ENCODE measurements at places on chromosomes 1 and 21. TPM values are rescaled to one million over a fixed set of nuclear protein-coding genes. Genes with fewer than 3 reads are reported as not detected.

Gene SELE
- total RNA-seq = 0.80 TPM

Gene NUP210L
- total RNA-seq = not detected

Gene KCNJ10
- not detected for total RNA-seq

Gene PRUNE1
- 21.3 TPM for total RNA-seq

Gene GABRD
- not detected for total RNA-seq

Gene DR1
- total RNA-seq = 110 TPM

Gene SYTL1
- 1.2 TPM for total RNA-seq

Gene INPP5B
- total RNA-seq = 10.5 TPM

Gene CDC20
- 331 TPM for total RNA-seq

Gene CD101
- 9.3 TPM for total RNA-seq

Gene CFAP298
- 90.3 TPM for total RNA-seq

Gene JAM2
- 0.42 TPM for total RNA-seq

Gene CLIC6
- total RNA-seq = 3.1 TPM

Gene PLPPR4
- total RNA-seq = 0.21 TPM

Gene NLRP3
- total RNA-seq = 3.8 TPM

Gene NME7
- 67.1 TPM for total RNA-seq

Gene LMOD1
- not detected for total RNA-seq

Gene CD84
- not detected for total RNA-seq

Gene CHIT1
- not detected for total RNA-seq

Gene PTPRU
- 7.9 TPM for total RNA-seq

Gene DNALI1
- total RNA-seq = 3.8 TPM

Gene ADAMTS5
- 3.1 TPM for total RNA-seq

Gene MAP3K21
- total RNA-seq = 3.2 TPM

Gene DTL
- 28.7 TPM for total RNA-seq

Gene KPNA6
- 44.2 TPM for total RNA-seq

Gene MAB21L3
- total RNA-seq = 2.7 TPM

Gene IQCC
- total RNA-seq = 3.0 TPM

Gene MAGOH
- total RNA-seq = 60.0 TPM

Gene NUAK2
- 12.4 TPM for total RNA-seq

Gene DNASE2B
- total RNA-seq = not detected

Gene CASQ2
- not detected for total RNA-seq

Gene PLD5
- total RNA-seq = not detected

Gene TRABD2B
- total RNA-seq = not detected

Gene SVBP
- total RNA-seq = 28.2 TPM

Gene DEGS1
- 61.8 TPM for total RNA-seq

Gene PRKAA2
- 7.5 TPM for total RNA-seq

Gene KRTAP11-1
- not detected for total RNA-seq

Gene AMY1A
- not detected for total RNA-seq

Gene SPATA1
- 0.24 TPM for total RNA-seq

Gene CFAP57
- not detected for total RNA-seq

Gene RAB7B
- 2.7 TPM for total RNA-seq

Gene ZBTB8A
- total RNA-seq = 6.2 TPM

Gene ANKRD45
- total RNA-seq = 0.23 TPM
